ENCODE measurements at places on chromosomes 5 and 9.

DNA sequence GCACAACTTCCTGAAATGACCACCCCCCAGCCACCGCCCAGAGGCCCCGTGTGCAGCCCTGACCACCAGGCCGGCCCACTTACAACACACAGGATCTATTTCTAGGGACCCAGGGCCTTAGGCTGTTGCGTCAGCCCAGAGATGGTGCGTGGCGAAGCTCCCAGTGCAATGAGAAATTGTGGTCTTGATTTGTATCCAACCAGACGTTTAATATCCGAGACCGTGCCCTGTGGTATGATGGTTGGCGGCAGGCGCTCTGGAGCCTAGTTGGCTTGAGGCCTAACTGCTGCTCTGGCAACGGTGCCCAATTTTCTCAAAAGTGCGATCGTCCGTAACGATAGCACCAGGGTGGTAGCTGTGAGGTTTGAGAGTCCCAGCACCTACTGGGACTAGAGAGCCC, 32.6 kb upstream of the SLC6A19 start:
- DNase-seq = no peak

- no peak for DNase-seq
These were observed 184.4 kb downstream of the MPDZ start for GRCh38 chr9:13095056-13095455.

- DNase-seq = no peak
These were observed 27.3 kb downstream of the MACROH2A1 start for GRCh38 chr5:135371622-135372232.

DNA sequence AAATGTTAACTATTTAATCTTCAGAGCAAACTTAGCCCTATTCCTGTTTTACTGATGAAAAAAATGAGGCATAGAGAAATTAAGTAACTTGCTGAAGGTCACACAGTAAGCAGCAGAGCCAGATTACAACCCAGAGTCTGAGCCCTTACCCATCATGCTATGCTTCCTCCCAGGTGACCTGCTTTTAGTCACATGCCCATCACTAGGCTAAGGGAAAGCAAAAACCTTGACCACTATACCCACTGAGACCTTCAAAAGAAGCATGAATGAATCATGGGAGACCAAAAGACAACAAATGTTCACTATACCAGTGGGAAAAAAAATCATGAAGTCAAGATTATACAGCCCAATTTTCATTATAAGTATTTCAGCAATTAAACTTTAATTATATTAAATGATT, 5.3 kb upstream of the HAUS6 start:
- no peak for DNase-seq

GRCh38 chr5:95884017-95884325, 61.4 kb upstream of the GLRX start:
- no peak for DNase-seq

GRCh38 chr5:112254303-112254702, 164.8 kb downstream of the EPB41L4A start:
- no peak for DNase-seq

- peak; percentile 84 for DNase-seq
These were observed 95.9 kb upstream of the COL5A1 start for GRCh38 chr9:134545543-134546245.

GRCh38 chr9:130239741-130240241, 25.8 kb upstream of the HMCN2 start:
- DNase-seq = no peak

- peak; percentile 20 for DNase-seq
These were observed 74.0 kb downstream of the UBAP1 start for GRCh38 chr9:34252670-34253459.

DNA sequence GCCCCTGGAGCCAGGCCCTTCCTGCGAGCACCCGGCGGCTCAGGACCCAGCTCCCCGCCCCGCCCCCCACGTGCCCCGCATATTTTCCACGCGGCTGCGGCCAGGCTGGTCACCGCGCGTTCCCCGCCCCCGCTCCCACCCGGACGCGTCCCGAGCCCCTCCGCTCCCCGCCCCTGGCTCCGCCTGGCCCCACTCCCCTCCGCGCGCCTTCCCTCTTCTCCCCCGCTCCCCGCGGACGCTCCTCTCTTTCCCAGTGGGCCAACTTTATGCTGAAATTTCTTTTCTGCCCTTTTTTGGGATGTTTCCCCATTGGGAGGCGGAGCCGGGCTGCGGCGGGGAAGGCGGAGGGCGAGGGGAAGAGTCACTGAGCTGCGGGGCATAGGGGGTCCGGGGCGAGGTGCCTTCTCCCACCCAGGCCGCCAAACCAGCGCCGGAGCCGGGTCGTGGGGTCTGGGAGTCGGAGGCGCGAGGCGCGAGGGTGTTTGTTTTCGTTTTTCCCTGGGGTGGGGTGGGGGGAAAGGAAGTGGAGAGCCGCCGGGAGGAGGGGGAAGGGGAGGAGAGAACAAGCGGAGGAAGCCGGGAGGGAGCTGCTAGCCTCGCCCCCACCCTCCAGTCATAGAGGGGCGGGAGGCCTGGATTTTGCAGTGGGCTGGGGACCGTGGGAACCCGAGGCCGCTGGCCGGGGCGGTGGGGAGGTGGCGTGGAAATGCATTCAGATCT, 1.0 kb upstream of the TPM2 start:
- DNase-seq = peak; percentile 64

DNA sequence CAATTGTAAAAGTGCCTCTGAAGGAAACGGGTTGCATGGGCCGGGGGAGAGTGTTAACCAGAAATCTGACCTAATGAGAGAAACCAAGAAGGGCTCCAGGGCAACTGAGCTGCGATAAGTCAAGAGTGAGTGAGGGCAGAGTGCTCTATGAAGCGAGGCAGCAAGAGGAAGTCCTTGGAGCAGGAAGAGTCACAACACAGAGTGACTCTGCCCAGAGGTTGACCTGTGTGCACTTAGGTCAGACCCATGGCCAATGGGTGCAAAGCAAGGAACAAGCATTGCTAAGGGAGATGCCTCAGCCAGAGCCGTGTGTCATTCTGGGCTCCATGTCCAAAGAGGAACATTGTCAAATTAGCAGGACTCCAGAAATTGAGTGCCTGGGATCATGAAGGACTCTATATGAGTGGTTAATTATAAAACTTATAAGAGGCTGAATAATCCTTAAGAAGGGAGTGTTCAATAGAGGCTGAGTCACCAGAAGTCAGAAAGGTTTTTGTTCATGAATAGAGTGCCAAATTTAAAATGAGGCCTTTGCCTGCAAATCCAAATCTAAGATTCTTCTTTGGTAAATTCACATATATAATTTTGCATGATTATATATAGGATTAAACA, 438.5 kb downstream of the MED10 start:
- DNase-seq = no peak

DNA sequence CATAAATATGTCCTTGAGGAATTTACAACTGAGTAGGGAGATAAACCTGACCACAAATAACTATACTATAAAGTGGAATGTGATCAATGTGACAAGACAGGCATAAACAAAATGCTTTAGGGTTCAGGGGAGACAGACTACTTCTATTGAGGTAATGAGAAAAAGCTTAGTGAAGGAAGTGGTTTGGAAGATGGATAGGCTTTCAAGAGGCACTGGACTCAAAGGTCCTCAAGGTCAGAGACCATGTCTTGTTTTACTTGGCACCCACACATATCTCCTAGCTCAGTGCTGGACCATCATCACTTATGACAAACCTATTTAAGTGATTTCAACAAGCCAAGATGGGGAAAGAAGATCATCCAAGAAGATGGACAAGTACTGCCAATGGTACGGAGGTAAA, 257.8 kb downstream of the BNC2 start:
- no peak for DNase-seq

- DNase-seq = no peak
These were observed 30.5 kb upstream of the MAP1B start for GRCh38 chr5:72076621-72077300.

GRCh38 chr9:91231619-91232018, 130.1 kb downstream of the AUH start:
- DNase-seq = no peak

DNA sequence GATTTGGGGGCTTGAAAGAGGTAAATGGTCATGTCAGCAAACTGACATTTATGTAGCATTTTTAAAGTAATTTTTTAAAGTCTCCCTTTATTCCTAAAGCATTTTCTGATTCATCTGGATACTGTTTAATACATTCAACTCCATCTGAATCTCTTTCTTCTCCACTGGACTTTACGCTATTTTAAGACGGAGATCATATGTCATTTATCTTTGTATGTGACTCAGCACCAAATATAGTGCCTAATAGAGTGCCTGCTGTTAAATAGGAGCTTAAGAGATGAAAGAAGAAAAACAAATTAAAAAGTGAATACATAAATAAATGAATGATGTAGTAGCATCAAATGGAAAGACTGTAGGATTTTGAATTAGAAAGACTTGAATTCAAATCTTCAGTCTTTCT, 548.8 kb upstream of the SMC2 start:
- no peak for DNase-seq

- DNase-seq = no peak
These were observed 228.4 kb downstream of the ATPSCKMT start for GRCh38 chr5:10021248-10021647.

- DNase-seq = no peak
These were observed 86.9 kb upstream of the SSBP2 start for GRCh38 chr5:81837667-81838306.

GRCh38 chr5:172407241-172407691, 47.1 kb downstream of the SH3PXD2B start:
- DNase-seq = no peak

- no peak for DNase-seq
These were observed 119.3 kb downstream of the LMNB1 start for GRCh38 chr5:126896170-126896702.

GRCh38 chr5:158023266-158023665, 164.3 kb upstream of the CLINT1 start:
- no peak for DNase-seq

GRCh38 chr5:56763711-56764466, 51.5 kb upstream of the MAP3K1 start:
- peak; percentile 7 for DNase-seq

DNA sequence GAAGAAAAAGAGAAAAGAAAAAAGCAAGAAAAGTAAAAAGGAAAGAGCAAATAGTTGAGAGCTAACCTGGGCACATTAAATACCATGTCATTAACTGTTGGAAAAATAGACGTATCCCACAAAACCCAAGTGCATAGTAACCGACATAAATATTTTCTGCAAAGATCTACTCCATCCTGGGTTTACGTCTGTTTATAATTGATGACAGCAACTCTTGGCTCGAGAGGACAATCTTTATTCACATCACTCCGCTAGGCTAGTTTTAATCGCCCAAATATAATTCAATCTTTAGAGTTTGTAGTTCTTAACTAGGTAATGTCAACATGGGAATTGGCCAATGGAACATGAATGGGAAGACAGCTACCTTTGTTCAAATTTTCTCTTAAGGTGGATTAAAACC, 321.7 kb upstream of the TNC start:
- DNase-seq = no peak

DNA sequence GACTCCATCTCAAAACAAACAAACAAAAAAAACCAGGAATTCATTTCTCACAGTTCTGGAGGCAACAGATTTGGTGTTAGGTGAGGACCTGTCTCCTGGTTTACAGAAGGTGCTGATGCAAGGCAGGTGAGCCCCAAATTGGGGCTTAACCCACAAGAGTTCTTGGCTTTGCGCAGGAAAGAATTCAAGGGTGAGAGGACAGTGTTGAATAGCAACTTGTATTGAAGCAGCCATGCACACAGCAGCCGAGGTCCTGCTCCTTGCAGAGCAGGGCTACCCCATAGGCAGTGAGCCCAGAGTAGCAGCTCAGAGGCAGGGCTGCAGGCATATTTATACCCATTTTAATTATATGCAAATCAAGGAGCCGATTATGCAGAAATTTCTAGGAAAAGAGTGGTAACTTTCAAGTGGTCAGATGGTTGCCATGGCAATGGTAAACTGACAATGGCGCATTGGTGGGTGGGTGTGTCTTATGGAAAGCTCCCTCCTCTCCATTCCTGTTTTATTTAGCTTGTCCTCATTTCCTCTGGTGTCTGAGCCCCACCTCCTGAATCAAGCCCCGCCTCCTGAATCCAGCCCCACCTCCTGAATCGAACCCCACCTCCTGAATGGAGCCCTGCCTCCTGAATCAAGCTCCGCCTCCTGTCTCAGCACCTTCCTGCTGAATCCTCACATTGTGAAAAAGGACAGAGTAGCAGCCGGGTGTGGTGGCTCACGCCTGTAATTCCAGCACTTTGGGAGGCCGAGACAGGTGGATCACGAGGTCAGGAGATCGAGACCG, 34.5 kb upstream of the COL5A1 start:
- DNase-seq = no peak

GRCh38 chr5:65923339-65923738, 3.0 kb upstream of the ERBIN start:
- DNase-seq = no peak

- no peak for DNase-seq
These were observed 27.7 kb upstream of the TMOD1 start for GRCh38 chr9:97473717-97474116.
